CD8-positive, alpha-beta T cell (primary cell): ENCODE measurements at places on chromosomes 5 and 9.

- peak; percentile 15 for DNase-seq
Observed at GRCh38 chr5:1447671-1448361, 2.6 kb upstream of the SLC6A3 start.

DNA sequence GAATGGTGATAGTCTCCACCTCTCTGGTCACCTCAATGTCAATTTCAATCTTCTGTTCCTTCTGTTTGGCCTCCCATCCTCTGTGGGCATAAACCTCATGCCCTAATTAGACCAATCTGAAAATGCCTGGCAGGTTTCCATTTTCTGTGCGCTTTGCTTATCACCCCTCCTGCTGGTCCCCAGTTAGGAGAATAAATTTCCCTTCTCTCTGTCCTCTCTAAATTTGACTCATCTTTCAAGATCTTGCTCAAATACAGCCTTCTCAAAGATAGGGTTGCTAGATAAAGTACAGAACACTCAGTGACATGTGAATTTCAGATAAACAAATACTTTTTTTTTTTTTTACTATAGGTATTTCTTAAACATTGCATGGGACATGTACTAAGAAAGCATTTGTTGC lies 69.4 kb upstream of the CD180 start:
- DNase-seq, result no peak

- DNase-seq, result no peak
Observed at GRCh38 chr5:109584986-109585599, 104.6 kb upstream of the MAN2A1 start.

DNA sequence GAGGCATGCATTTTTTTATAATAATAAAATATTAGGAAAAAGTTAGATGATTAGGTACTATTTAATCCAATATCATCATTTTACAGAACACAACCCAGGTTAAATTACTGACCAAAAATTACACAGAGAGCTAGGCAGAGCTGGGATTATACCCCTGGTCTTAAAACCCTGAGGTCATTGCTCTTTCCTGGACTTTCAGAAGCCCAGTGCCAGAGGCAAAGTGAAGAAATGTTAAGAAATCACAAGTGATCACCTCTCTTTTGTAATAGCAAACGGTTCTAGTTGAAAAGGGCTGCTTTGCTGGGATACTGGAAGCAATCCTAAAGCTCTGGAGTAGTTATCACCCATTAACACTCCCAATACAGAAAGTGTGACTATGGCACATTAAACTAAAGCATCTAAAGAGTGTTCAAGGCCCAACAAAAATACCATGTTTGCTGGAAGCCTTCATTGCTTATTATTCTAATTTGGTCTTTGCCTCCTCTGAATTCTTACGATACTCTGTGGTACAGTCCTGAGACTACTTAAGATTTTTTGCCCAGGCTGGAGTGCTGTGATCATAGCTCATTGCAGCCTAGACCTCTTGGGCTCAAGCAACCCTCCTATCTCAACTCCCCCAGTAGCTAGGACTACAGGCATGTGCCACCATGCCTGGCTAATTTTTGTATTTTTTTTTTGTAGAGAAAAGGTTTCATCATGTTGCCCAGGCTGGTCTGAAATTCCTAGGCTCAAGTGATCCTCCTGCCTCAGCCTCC lies 575.9 kb downstream of the RAB3C start:
- DNase-seq, result no peak

DNA sequence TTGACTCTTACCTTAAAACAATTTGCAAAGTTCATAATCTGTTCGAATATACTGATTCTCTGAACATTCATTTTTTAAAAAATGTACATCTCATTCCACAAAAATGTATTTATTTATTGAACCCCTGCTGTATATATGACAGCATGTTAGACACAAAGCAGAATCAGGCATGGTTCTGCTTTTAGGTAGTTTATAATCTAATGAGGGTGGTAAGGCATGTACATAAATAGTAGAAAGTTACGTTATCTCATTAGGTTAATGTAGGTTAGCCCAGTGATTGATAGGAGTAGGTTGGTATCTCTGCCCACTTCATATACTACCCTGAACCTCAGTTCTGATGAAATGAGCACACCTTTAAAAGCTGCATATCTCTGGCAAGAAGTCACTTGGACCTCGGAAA lies 89.8 kb downstream of the ERMP1 start:
- no peak for DNase-seq

GRCh38 chr9:136140046-136140445 lies 21.4 kb upstream of the TMEM250 start:
- DNase-seq, result no peak

GRCh38 chr5:16147179-16147900 lies 32.3 kb downstream of the MARCHF11 start:
- DNase-seq, result no peak

GRCh38 chr5:16467363-16468219 lies 2.0 kb upstream of the ZNF622 start:
- DNase-seq, result no peak

- no peak for DNase-seq
Observed at GRCh38 chr9:86859056-86859455, 88.2 kb downstream of the GAS1 start.

DNA sequence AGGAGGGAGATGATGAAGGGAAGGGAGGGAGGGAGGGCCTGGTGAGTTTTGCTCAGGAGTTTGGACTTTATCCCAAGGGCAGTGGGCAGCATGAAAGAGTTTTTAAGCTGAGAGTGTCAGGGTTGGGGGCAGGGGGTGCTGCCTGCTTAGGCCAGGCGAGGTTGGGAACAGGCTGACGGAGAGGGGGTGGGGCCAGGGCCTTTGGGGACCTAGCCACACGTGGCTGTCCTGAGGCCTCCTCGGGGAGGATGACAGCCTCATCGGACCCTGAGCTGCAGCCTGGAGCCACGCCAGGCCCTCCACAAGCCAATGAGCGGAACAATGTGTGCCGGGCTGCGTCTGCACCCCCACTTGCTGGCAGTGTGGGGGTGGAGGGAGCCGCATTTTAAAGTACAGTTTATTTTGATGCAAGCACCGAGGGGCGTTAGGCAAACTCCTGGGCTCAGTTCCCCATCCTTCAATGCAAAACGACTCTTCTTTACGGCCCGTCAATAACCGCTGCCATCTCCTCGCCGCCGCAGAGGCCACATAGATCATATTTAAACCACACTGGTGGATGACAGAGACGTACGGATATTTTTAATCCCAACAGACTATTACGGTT lies 5.3 kb upstream of the RXRA start:
- no peak for DNase-seq

DNA sequence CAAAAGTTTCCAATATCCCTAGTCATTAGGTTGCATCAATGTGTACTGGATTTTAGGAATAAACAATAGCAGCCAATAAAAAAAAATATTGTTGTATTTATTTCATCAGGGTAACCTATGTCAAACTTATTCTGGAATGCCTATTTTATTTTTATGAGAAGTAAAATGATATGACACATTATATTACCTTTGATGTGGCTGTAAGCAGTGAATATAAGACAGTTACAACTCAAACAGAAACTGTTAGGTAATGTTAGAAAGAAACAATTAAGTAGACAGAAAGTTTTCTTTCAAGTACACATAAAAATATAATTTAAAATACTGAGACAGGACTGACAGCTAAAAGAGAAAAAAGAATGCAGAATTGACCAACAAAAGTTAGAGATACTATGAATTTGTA lies 65.5 kb downstream of the GNG10 start:
- DNase-seq, result no peak

GRCh38 chr9:134344068-134344799 lies 18.0 kb downstream of the RXRA start:
- DNase-seq, result no peak

- DNase-seq, result no peak
Observed at GRCh38 chr9:87751868-87752267, 25.9 kb downstream of the CTSL start.

- no peak for DNase-seq
Observed at GRCh38 chr9:110125207-110125751, 82.7 kb downstream of the C9orf152 start.

DNA sequence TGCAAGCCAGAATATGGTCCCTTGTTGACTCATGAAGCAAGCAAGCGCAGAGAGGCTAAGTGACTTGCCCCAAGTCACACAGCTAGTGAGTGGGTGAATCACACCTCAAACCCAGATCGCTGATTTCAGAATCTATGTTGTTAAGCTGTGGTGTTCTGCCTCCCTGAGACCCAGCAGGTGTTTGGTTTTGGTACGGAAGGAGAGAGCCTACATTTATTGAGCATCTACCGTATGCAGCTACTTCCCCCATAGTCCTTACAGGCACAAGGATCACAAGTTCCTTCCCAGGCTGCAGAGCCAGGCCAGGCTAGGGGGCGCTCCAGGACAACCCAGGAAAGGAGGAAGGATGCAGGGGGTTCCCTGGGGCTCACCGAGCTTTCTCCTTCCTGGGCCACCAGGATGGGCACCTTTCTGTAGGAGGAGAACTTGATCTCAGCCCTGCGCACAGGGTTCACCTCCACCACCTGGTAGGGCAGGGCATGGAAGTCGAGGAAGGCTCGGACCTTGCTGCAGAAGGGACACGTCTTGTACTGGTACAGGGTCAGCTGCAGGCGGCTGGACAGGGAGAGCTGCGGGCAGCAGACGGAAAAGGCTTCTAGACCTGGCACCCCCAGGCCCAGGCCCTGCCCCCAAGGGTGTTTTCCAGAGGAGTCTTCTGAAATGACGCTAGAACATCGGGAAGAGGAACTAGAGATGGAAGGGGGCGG lies 2.5 kb downstream of the PTGES2 start:
- peak; percentile 68 for DNase-seq

GRCh38 chr5:151890299-151890698 lies 34.4 kb downstream of the GLRA1 start:
- no peak for DNase-seq

DNA sequence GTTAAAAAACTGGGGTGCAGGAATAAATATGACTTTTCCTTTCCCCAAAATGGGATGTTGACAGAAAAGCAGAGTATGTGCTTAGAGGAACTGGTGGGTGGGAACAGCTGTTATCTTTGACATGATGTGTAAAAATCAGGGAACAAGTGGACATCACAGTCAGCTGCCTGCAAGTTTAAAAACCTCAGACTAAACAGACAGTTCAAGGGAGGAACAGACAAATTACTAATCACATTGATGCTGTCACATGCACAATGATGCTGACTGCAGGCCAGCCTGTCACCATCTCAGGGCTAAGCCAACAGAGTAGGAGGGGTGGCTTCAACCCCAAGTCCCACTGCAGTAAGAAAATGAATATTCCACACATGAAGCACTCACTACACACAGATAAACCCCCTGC lies 38.2 kb upstream of the UBAP2 start:
- no peak for DNase-seq

- DNase-seq, result no peak
Observed at GRCh38 chr5:56814361-56814962, 887 bp upstream of the MAP3K1 start.

GRCh38 chr9:78030553-78031443 lies 813 bp downstream of the GNAQ start:
- DNase-seq, result peak; percentile 69

DNA sequence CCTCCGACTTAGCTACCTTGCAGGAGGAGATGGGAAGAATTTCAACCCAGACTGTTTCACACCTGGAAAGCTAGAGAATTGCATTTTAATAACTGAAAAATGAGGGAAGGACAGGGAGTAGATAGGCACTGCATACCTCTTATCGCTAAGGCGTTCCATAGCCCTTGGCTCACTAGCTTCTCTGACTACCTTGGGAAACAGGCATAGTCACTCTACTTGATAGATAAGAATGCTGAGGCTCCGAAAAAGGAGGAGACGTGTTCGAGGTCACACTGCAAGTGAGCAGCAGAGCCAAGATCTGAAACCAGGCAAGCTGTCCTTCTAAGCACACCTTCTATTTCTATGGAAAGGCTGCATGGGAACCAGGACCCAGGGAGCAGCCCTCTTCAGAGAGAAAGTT lies 168.9 kb downstream of the CRB2 start:
- no peak for DNase-seq

GRCh38 chr9:111529787-111530186 lies 4.8 kb downstream of the ZNF483 start:
- no peak for DNase-seq

DNA sequence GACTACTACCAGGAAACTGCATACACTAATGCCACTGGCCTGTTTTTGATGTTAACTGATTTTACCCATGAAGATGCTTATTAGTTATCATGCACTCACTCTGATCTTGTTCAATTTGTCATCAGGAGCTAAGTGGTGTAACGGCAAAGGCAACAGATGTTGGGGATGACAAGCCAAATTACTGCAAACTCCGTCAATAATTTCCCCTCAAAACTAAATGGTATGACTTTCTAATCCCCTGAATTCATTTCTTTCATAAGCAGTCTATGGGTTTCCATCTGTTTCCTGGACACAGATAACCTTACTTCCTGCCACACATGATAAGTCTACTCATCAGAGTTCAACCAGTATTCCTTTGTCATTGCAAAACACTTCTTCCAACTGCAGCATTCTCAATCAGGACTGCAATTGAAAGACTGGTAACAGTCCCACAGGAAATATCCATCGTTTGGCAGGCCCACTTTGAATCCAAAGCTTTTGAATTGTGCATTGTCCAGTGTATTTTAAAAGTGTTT lies 96.2 kb upstream of the SMC2 start:
- DNase-seq, result no peak

DNA sequence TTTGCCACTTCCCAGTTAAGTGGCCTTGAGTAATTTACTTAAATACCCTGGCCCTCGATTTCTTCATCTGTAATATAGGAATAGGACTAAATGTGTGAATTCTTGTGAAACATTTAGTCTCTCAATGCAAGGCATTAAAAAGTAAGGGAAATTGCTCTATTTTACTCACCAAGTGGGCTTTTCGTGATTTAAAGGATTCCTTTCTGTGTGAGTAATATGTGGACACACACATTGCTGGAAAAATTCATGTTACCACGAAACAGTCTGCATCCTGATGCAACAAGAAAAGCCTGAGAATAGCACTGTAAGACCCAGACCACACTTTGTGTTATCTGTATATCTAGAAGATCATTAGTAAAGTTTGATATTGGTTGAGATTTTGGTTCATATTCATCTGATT lies 1243.0 kb upstream of the CDH9 start:
- no peak for DNase-seq

DNA sequence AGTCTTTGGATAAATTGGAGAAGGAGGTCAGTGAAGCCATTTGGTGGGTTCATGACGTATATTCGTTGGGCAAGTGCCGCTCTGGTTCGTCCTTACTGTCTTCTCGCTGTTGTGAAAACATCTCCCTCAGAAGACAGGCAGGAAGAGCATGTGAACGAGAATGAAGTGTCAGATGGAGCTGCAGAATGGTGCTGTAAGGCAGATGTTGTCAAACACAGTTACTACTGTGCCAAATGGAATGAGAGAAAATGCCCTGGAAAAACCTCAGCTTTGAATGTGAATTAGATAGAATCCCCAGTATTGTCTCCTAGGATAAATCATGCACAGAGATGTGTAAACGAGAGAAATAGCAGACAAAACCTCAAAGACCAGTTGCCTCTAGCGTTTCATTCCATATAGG lies 121.5 kb downstream of the CAMK4 start:
- no peak for DNase-seq

DNA sequence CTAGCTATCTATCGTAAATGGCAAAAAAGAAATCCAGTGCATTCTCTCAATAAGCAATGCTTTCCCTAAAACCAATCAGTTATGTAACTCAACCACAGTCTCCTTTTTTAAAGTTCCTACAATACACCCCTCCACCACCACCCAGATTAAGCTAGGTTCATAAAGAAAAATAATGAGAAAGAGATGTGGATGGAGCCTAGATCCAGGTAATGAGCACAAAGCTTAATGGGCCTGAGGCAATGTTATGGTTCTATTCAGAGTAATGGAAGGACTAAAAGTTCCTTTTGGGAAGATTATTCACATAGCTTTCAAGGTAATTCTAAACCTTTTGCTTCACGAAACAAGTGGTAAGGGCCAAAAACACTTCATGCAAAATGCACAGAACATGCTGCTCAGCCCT lies 113.5 kb downstream of the MPDZ start:
- DNase-seq, result no peak
